SK-N-SH (cell line): ENCODE measurements at places on chromosomes 13 and 19.

GRCh38 chr13:46831588-46832194 lies 34.7 kb upstream of the ESD start:
- peak; percentile 33 for DNase-seq
- H3K4me1 ChIP-seq: no peaks in the 10 kb centered on the region
- no peak overlapping the region; the same call in 1 of the 2 replicates for H3K4me3 ChIP-seq
- H3K36me3 ChIP-seq: no peaks in the 10 kb centered on the region
- no peaks in the 10 kb centered on the region for H3K27me3 ChIP-seq

GRCh38 chr13:75995966-75996365 lies 359.8 kb downstream of the LMO7 start:
- H3K27ac ChIP-seq: no peak overlapping the region
- H3K4me1 ChIP-seq: no peaks in the 10 kb centered on the region
- no peak for DNase-seq
- no peak overlapping the region for H3K4me3 ChIP-seq
- no peaks in the 10 kb centered on the region for H3K27me3 ChIP-seq

DNA sequence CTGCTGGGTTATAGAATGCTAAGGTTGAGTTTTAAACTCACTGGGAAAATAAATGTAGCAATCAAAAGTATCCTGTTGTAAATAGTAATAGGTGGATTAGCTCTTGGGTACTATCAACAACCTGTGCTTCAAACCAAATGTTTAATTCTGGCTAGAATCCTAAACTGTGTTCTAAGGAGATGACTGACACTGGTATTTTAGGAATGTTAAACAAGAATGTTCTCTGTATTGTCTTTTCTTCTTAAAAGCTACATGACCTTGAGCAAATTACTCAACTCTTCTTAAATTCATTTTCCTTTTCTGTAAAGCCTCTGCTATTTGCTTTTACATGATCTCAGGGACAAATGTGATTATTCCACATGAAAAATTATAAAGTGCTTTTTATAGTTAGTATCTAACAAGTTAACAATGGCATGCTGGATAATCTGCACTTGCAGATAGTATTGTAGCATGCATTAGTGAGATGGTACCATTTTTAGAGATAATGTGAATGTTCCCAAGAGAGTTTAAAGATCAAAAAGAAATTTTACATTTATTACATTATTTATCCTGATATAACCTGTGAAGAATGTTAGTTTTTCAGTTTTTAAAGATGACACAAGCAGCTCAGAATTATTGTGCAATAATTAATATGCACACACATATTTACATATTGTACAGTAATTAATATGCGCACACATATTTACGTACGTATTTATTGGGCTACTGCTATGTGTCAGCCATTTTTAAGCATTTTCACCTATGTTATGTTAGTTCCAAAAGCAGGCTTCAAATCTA lies 13.6 kb upstream of the EPSTI1 start:
- peaks cover 18% of the 10 kb centered on the region; the same call in 1 of the 2 replicates for H3K4me1 ChIP-seq
- H3K27ac ChIP-seq: peak overlapping the region; percentile 13; the same call in 1 of the 2 replicates
- no peaks in the 10 kb centered on the region for H3K27me3 ChIP-seq
- H3K36me3 ChIP-seq: no peaks in the 10 kb centered on the region

- peak overlapping the region; percentile 62 for H3K4me3 ChIP-seq
- no peaks in the 10 kb centered on the region for H3K27me3 ChIP-seq
- H3K4me1 ChIP-seq: peaks cover 23% of the 10 kb centered on the region; the same call in 1 of the 2 replicates
- peak; percentile 76 for DNase-seq
- no peak overlapping the region for H3K27ac ChIP-seq
Measured at GRCh38 chr19:53958823-53959757, 3.6 kb upstream of the CACNG8 start.

DNA sequence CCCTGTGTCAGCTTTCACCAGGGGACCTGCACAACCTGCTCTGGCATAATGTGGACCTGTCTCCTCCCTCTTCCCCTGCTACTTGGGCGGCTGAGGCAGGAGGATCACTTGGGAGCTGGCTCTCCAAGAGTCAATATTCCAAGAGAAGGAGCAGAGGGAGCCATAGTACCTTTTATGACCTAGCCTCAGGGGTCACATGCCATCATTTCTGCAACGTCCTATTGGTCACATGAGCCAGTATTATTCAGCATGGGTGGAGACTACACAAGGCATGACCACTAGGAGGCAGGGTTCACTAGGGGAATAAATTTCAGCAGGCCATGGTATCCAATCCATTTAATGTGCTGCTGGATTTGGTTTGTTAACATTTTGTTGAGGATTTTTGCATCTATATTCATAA lies 12.0 kb upstream of the SHFL start:
- DNase-seq: no peak
- no peaks in the 10 kb centered on the region for H3K36me3 ChIP-seq
- peaks cover 18% of the 10 kb centered on the region for H3K27me3 ChIP-seq

DNA sequence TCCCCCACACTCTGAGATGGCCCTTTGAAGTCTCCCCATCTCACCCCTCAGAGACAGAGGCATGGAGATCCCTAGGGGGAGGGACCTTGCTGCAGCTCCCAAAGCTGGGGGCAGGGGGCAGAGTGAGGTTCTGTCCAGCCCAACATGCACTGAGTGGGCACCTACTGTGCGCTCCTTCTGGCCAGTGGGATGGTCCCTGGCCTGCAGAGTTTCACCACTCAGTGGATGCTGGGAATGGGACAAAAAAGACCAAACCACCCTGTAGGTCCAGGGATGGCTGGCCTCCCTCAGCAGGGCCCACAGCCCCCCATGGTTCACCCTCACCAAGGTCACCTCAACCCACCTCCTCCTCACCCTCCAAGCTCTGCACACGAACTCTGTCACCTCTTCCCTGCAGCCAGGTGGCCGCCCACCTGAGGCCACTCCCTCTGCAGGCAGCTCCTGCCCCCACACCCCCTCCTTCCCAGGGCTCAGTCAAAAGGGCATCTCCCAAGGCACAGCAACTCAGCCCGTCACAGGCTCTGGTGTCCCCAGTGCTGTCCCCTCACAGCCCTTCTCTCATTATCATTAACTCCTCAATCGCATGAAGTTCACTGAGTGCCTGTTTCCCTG lies 16.1 kb downstream of the CEACAM21 start:
- H3K27me3 ChIP-seq: no peaks in the 10 kb centered on the region; the same call in 1 of the 2 replicates
- no peaks in the 10 kb centered on the region for H3K4me1 ChIP-seq
- no peak overlapping the region for H3K4me3 ChIP-seq

DNA sequence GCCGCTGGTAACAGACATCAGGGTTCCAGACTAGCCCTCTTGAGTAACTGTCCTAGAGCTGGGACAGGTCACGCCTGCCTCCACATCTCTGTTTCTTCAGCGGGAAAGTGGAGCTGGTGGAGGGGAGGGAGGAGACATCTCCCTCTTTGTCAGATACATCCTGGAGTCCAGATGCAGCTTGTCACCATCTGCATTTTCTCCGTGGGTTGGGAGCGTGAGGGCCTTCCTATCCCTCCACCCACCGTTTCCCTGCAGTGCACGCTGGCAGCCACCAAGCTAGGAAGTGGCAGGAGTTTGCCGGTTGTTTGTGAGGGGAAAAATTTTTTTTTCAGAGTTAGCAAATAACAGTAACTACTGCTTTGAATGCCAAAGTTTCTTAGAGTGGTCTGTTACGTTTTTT lies 20.0 kb upstream of the SMIM17 start:
- H3K4me3 ChIP-seq: no peak overlapping the region
- no peaks in the 10 kb centered on the region for H3K27me3 ChIP-seq
- H3K4me1 ChIP-seq: no peaks in the 10 kb centered on the region
- no peak overlapping the region for H3K27ac ChIP-seq

GRCh38 chr19:18091217-18091608 lies 4.5 kb upstream of the IL12RB1 start:
- H3K4me1 ChIP-seq: no peaks in the 10 kb centered on the region
- H3K36me3 ChIP-seq: no peaks in the 10 kb centered on the region
- H3K27ac ChIP-seq: no peak overlapping the region
- H3K27me3 ChIP-seq: no peaks in the 10 kb centered on the region
- DNase-seq: no peak

DNA sequence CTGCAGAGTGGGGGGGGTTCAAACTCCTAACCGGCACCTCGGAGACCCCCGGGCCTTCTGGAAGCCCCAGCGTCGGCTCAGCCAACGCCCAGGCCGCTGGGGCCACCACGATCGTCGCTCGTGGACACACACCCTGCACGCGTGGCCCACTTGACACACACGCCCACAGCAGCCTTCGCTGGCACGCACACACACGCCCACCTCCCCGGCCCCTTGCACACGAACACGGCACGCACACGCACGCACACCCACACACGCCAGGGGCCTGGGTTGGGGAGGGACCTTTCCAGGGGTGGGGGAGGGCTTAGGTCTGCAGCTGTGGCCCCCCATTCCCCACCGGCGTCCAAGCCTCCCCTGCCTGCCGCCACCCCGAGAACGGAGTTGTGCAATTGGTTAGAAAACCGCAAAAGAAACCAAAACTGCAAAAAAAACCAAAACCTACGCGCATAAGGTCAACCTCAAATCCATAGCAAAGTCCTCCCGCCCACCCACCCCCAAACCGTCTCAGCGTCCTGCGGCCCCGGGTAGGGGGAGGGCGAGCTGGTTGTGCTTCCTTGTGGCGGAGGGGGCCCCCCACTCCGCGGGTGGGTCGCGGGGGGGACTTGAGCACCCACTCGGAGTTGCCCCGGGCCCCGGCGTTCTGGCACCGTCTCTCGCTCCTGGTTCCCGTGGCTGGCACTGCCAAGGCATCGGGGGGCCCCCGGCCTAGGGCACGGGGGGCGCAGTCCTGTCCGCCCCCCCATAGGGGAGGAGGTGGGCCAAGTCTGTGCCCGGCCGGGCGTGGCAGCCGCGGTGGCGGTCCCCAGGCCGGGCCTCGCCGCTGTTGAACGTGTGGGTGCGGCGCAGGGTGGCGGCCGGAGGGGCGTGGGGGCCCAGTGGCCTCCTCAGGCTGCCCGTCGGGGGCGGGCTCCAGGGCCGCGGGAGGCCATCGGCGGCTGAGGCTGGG lies 3.3 kb upstream of the LRG1 start:
- no peak for DNase-seq
- no peak overlapping the region for H3K27ac ChIP-seq
- H3K4me3 ChIP-seq: no peak overlapping the region
- H3K4me1 ChIP-seq: no peaks in the 10 kb centered on the region
- H3K27me3 ChIP-seq: peaks cover 10% of the 10 kb centered on the region; the same call in 1 of the 2 replicates

DNA sequence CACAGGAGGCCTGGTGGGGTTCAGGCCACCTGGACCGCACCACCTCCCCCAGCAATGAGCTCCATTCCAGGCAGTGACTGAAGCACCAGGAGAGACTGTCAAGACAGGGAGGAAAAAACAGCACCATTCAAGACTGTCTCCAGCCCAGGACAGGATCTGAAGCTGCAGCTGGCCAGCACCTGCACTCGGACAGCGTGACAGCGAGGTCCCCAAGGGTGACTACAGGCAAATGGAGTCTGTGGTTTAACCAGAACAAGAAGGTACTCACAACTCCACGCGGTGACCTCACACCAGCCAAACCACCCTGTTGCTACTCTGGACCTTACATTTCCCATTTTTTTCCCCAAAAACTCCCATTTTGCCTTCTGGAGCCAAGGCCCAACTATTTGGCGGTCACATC lies 9.8 kb downstream of the MED26 start:
- H3K27me3 ChIP-seq: no peaks in the 10 kb centered on the region
- no peak overlapping the region for H3K4me3 ChIP-seq
- no peak for DNase-seq
- H3K27ac ChIP-seq: no peak overlapping the region

DNA sequence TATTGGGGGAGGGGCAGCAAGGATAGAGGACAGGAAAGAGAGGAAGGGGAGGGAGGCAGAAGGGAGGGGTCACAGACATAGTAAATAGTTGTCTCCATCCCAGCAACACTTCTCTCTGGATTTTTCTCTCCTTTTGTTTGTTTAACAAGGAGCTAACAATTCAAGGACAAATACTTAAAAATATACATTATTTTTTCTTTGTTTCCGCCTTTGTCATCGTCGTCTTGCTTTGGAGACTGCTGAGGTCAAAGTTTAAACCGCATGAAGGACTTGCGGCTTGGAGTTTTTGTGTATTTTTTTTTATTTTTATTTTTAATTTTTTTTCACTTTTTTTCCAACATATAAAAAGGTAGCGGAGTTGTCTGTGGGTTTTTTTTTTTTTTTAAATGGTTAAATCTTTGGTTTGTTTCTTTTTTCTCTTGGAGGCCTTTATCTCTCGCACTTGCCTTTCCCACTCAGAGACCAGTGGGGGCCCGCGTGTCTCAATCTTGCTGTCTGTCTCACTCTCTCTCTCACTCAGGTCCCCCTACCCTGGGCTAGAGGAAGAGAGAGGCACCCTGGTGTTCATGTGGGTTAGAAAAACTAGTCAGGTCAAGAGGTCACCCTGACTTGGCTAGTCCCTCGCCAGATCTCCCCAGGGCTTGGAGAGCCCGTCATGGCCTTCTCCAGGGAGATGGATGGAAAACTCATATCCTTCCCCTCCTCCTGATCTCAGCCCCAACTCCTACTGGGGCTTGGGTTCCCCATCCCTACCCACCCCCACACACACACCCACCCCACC lies 11.0 kb downstream of the ZNF574 start:
- H3K27ac ChIP-seq: no peak overlapping the region
- DNase-seq: no peak
- H3K4me3 ChIP-seq: no peak overlapping the region

- DNase-seq: peak; percentile 77
- H3K4me1 ChIP-seq: peaks cover 27% of the 10 kb centered on the region
- H3K27me3 ChIP-seq: no peaks in the 10 kb centered on the region
- peaks cover 4% of the 10 kb centered on the region; the same call in 1 of the 2 replicates for H3K36me3 ChIP-seq
Measured at GRCh38 chr19:47227352-47228167, 3.4 kb downstream of the BBC3 start.

DNA sequence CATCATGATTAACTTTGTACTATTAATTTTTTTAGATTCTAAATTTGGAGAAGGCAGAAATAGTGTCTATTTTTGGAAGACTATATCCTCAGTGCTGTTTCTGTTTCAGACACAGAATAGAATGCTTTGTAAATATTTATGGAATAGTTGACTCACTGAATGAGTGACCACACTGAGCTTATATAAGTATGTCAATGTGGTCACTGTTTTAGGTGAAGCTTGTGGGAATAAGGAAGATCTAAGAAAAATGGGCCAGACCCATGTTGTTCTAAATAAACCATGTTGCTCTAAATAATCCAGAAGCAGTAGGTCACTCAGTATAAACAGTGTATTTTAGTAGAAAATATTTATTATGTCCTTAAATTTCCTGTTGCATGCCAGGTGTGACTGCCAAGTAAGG lies 45.5 kb upstream of the DACH1 start:
- no peaks in the 10 kb centered on the region for H3K27me3 ChIP-seq
- no peak overlapping the region for H3K27ac ChIP-seq
- H3K4me3 ChIP-seq: no peak overlapping the region
- H3K4me1 ChIP-seq: no peaks in the 10 kb centered on the region
- DNase-seq: no peak
